ENCODE measurements at places on chromosomes 12 and 14.

- DNase-seq, result no peak
These were observed 810 bp downstream of the MARCHF9 start for GRCh38 chr12:57755454-57756372.

- peak; percentile 26 for DNase-seq
These were observed 180.9 kb downstream of the SRGAP1 start for GRCh38 chr12:64025174-64025958.

GRCh38 chr12:43602738-43603137, 50.7 kb upstream of the ADAMTS20 start:
- no peak for DNase-seq

DNA sequence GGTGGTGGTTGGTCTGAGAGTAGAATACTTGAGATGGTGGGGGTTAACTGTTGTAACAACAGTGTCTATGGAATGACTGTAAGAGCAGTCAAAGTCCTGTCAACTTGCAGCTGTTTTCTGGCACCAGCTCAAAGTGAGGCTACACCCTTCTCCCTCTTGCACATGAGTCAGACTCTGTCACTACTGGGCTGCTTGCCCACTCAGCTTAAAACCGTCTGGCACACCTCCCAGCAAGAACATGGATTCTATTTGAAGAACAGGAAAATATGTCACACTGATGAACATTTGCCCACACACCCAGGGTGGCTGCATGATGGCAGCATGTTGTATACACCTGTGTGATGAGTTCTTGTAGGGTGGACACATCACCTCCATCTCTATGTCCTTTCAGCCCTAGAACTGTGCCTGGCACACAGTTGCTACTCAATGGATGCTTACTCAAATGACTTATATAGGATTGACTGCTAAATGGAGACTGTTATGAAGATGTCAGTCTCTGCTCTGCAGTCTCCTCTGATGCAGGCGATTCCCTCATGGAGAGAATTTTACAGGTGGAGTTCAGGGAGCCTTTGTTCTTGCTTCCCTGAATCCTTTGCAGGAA, 19.3 kb upstream of the SERPINA6 start:
- no peak for DNase-seq

DNA sequence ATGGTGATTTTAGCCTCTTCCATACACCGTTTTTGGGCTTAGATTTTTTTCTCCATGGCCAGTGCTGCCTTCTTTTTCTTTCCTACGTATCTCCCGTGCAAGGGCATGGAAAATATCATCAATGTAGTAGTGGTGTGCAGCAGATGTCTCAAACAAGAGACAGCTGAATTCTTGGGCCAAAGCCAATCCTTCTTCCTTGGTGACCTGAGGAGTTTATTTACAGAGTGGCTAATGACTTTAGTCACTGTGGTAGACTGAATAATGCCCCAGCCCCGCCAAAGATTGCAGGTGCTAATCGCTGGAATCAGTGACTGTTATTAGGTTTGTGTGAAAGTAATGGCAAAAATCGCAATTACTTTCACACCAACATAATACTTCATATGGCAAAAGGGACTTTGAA, 235.5 kb upstream of the NOS1 start:
- DNase-seq, result no peak

GRCh38 chr14:99522025-99522401, 40.8 kb downstream of the CCNK start:
- no peak for DNase-seq

- no peak for DNase-seq
These were observed 451.7 kb downstream of the TMEM117 start for GRCh38 chr12:44287545-44287944.

DNA sequence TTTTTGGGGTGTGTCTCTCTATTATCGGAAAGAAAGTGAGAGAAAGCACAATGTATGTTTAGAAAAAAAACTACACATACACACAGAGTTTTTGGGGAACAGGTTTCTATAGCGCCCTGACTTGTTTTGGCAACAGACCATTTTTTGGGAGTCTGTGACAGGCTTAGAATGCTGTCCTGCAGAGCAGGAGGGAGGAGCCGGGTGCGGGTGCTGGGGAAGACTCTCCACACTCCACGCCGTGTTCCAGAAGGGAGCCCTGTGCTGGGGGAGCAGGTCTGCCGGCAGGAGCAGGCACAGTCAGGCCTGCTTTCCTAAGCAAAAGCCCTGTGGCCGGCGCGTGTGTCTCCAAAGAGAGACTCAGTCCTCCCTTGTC, 26.5 kb downstream of the CD9 start:
- DNase-seq, result no peak

DNA sequence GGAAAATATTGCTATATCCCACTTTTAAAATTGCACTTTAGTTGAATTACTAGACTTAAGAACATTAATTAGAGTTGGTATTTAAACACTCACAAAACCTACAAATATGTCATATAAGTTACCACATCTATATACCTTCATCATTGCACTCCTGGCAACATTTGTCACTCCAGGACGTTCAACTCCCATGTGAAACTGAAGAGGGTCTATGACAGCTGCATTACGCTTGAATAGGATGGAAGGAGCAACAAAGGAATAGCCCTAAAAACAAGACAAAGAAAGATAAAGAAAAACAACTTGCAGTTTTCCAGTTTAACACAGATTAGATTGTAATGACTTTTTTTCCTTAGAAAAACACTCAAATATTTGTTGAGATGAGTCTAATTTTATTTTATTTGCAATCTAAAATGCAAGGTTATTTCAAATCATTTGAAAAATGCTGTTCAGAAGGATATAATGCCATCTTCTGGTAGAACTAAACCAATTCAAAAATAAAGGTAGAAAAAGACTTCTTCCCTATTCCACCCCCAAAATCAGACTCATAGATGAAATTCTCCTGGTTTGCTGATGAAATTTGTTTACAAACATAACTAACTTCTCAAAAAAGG, 84.3 kb upstream of the TTC7B start:
- no peak for DNase-seq

- no peak for DNase-seq
These were observed 996 bp downstream of the SSPN start for GRCh38 chr12:26196421-26196716.

- no peak for DNase-seq
These were observed 597.1 kb downstream of the RPL10L start for GRCh38 chr14:46054526-46054925.

All from activated CD4-positive, alpha-beta T cell treated with anti-CD3 and anti-CD28 coated beads, Interleukin-2, amount 50 U/mL, for 16 hours (primary cell).